NCI-H82 (cell line): ENCODE measurements at places on chromosomes 5 and 9.

GRCh38 chr5:7471710-7472109 is 75.8 kb downstream of the ADCY2 start:
- DNase-seq, result no peak

DNA sequence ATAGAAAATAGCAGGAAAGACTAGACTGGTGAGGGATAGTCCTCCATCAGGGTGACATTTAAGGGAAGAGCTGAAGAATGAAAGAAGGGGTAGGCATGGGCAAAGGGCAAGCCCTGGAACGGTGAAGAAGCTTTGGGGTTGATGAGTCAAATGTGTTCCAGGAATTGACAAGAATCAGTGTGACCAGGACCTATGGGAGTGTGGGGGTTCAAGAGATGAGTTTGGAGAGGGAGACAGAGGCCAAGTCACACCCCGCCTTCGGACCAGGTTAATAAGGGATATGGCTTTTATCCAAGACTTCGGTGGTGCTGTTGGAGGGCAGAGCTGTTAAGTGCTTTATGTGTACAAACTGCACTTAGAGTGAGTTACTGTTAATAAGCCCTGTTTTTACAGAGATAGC is 920 bp downstream of the PMPCA start:
- no peak for DNase-seq

DNA sequence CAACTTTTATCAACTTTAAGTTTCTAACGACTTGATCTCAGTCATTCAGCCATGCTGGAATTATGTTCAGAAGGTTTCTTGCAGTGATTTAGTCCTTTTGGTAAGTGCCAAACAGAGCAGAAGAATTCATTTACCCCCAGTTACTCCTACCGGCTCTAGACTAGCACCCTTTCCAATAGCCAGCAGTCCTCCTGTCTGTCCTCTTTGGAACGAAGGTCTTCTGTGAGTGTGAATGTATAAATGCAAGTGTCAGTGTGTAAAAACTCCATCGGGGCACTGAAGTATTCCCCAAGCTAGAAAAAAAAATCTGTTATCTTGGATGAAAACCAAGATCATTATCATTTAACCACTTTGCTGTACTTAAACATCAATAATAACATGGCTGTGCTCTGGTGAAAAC is 64.4 kb downstream of the GLIS3 start:
- no peak for DNase-seq

DNA sequence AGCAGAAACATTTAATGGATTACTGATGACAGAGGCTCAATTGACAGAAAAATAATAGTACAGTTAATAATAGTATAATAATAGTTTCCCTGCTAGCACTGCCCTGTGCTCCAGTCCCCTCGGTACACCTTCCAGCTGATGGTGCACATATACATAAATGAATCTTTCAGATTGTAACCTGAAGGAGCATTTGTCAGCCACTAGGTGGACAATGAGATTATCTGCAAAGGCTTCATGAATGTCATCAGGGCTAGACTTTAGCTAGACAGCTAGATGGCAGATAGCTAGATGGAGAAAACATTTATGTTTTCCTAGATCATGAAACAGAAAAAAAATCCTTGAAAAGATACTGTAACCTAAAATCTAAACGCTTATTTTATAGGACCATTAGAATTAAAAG is 304.4 kb upstream of the SMC2 start:
- DNase-seq, result peak; percentile 54

DNA sequence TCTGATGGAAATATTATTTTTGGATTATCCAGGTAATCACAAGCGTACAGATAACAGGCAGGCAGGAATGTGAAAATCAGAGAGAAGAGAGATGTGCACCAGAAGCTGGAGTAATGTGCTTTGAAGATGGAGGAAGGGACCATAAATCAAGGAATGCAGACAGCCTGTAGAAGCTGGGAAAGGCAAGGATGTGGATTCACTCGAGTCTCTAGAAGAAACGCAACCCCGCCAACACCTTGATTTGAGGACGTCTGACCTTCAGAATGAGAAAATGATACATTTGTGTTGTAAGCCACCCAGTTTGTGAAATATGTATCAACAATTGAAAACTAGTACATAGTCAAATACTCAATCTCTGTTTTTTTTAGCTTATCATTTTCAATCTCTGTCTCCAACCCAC is 207.6 kb upstream of the MPDZ start:
- DNase-seq, result no peak

- DNase-seq, result no peak
These were observed 42.5 kb downstream of the WHRN start for GRCh38 chr9:114462791-114463190.

DNA sequence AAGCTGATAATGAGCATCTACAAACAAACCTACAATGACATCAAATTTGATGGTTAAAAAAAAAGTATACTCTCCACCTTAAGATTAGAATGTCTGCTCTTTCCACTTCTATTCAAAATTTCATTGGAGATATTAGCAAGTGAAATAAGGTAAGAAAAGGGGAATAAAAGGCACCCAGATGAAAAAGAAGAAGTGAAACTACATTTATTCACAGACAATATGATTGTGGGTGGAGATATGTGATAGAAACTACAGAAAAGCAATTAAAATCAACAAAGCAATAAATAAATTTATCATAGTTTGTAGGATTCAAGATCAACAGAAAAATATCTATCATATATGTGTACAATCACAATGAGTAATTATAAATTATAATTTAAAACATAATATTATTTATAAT is 395.1 kb upstream of the CCNH start:
- DNase-seq, result no peak

DNA sequence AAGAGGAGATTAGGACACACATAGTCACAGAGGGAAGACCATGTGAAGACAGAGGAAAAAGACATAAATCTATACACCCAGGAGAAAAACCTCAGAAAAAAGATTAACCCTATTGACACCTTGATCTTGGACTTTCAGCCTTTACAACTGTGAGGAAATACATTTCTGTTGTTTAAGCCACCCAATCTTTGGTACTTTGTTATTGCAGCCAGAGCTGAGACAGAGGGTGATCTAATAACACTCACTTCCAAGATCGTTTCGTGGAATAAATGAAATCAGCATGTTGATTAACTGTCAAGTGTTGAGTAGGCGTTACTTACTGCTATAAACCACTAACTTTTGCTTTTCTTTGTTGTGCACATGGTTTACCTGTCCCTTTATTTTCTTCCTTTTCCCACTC is 361.2 kb upstream of the RIOK2 start:
- DNase-seq, result no peak

- no peak for DNase-seq
These were observed 96.3 kb upstream of the FANCC start for GRCh38 chr9:95413793-95414192.

DNA sequence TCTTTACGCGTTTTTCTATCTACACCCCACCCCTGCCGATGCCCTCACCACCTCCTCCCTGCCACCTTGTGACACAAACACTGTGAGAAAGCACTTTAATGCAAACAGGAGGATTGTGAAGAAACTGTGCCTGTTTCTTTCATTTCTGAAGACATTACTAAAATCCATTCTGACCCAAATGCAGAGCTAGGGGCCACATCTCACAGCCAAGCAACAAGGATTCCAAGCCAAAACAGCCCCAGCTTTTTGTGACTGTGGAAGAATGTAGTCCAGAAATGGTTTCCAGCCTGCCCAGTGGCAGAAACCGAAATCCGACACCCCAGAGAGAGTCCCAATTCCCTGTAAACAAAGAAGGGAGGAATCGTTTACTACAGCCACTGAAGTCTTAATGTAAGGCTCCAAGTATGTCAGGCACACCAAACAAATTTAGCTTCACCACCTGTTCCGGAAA is 190.9 kb downstream of the TTC39B start:
- DNase-seq, result no peak

DNA sequence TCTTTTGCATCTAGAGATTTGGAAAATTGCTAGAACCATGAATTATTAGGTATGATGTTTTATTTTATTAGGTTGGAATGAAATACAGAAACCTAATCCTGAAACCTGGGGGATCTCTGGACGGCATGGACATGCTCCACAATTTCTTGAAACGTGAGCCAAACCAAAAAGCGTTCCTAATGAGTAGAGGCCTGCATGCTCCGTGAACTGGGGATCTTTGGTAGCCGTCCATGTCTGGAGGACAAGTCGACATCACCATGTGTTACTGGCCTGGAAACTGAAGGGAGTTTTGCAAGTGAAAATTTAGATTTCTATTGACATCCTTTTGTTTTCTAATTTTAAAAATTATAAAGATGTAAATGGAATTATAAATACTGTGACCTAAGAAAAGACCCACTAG is 100.7 kb downstream of the NLN start:
- DNase-seq, result no peak

GRCh38 chr5:97998941-97999340 is 774.5 kb upstream of the RGMB start:
- no peak for DNase-seq

- no peak for DNase-seq
These were observed 396.7 kb downstream of the KCTD16 start for GRCh38 chr5:144567421-144567780.

GRCh38 chr9:138047469-138048040 is 170.0 kb downstream of the CACNA1B start:
- DNase-seq, result no peak
